Activated T-helper 1 cell treated with anti-CD3 and anti-CD28 coated beads, Interleukin-2, amount 50 U/mL, for 16 hours (primary cell): ENCODE measurements at places on chromosomes 13 and 19.

GRCh38 chr13:28621449-28621848 is 37.5 kb upstream of the POMP start:
- DNase-seq, result no peak

GRCh38 chr19:40035996-40036395 is 20.0 kb downstream of the ZNF780B start:
- DNase-seq, result no peak

DNA sequence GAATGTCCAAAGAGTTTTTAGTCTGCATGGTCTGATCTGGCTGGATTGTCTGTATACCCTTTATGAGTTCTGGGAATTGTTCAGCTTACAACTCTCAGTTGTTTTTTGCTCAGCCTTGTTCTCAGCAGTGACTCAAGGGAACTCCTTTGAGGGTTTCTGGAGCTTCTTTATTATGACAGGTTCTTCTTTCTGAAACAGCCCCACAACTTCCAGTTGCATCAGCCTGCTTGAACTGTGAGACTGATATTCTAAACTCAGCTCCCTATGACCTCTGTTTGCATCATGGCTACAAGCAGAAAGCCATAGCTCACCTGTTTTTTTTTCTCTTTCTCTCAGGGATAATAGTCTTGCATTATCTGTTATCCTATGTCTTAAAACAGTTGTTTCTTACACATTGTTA is 85.0 kb downstream of the TDRD3 start:
- DNase-seq, result no peak

DNA sequence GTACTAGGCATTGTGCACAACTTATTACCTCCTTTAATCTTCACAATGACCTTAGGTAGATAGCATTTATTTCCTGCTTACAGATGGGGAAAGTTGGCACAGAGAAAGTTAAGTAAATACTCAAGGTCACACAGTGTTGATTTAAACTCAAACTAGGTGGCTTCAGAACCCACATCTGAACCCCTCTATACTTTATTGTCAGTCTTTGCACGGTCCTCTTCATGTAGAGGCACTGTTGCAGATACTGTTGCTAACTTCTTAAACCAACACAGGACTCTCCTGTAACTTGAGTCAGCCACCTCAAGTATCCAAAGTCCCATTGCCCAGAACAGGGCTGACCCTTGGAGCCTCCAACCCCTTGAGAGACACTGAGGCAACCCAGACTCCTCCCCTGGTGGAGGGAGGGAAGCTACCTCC is 48.8 kb downstream of the FRY start:
- no peak for DNase-seq

- no peak for DNase-seq
Observed at GRCh38 chr13:74210693-74211393, 76.6 kb upstream of the KLF12 start.

DNA sequence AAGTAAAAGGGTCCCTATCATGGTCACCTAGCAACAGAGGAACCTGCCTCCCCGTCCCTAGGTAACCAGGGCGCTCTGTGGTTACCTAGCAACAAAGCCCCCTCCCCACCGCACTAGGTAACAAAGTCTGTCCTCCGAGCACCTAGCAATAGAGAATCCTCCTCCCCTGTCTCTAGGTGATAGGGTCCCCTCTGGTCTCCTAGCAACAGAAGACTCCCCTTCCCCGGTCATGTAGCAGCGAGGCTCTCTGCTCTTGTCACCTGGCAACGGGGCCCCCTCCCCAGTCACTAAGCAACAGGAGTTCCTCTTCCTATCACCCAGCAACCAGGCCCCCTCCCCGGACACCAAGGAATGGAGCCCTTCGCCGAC is 307 bp downstream of the JOSD2 start:
- no peak for DNase-seq

DNA sequence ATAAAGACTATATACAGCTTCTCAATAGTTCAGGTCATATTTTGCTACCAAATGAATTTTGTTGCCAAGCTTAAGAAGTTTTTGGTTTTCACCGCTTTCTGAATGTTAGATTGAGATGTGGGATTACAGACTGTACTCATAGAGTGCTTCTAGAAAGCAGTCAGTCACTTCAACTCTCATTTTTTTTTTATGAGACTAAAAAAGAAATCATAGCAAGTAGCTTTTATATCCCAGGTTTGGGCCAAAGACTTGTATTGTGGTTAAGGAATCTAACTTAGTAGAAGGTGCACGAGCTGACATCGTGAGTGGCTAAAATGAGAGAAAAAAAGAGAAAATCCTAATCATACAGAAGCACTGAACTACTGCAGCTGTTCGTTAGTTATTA is 2.2 kb upstream of the USPL1 start:
- DNase-seq, result no peak

GRCh38 chr13:47017476-47017875 is 120.6 kb upstream of the HTR2A start:
- no peak for DNase-seq

DNA sequence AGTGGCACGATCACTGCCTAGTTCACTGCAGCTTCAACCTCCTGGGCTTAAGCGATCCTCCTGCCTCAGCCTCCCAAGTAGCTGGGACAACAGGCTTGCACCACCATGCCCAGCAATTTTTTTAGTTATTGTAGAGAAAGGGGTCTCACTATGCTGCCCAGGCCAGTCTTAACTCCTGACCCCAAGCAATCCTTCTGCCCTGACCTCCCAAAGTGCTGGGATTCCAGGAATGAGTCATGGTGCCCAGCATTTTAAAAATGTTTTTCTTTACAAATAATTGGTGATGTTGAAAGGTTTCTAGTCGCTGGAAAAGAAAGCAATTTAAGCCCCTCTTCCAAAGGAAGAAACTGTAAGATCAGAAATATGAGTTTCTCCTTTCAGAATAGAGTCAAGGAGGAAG is 19.4 kb downstream of the DYRK1B start:
- no peak for DNase-seq

- DNase-seq, result no peak
Observed at GRCh38 chr19:11166281-11167142, 10.9 kb upstream of the SPC24 start.

DNA sequence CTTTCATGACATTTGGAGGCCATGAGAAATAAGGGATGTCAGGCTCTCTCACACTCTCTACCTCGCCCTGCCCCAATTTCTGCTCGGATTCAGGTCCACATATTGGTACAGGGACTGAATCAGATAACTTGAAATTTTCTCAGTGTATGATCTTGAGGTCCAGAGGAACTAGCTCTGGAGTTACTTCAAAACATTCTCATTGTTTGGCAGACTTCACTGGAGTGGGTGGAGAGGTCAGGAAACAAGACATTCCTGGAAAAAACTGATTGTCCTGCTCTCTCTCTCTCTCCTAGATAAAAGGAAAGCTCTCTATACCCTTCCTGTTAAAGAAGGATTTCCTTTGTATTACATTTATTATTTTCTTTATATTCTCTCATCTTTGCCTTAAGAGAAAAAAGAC is 428.1 kb upstream of the DACH1 start:
- no peak for DNase-seq

DNA sequence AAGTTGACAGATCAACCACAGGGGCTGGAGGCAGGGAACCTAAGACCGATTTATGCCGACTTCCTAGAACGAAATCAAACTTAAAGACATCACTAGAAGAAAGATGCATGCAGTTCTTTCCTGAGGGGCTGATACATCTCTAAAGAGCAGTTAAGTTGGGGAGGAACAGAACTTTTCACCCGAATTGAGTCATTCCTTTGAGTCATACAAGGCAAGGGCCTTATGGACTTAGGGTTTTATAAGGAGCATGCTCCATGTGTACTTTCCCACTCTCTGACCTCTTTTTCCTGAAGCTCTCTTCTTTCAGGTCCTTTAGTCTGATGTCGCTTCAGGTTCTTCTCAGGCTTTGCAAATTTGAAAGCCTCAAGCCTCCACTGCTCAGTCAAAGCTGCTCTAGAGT is 7.9 kb upstream of the FBXL3 start:
- DNase-seq, result no peak

DNA sequence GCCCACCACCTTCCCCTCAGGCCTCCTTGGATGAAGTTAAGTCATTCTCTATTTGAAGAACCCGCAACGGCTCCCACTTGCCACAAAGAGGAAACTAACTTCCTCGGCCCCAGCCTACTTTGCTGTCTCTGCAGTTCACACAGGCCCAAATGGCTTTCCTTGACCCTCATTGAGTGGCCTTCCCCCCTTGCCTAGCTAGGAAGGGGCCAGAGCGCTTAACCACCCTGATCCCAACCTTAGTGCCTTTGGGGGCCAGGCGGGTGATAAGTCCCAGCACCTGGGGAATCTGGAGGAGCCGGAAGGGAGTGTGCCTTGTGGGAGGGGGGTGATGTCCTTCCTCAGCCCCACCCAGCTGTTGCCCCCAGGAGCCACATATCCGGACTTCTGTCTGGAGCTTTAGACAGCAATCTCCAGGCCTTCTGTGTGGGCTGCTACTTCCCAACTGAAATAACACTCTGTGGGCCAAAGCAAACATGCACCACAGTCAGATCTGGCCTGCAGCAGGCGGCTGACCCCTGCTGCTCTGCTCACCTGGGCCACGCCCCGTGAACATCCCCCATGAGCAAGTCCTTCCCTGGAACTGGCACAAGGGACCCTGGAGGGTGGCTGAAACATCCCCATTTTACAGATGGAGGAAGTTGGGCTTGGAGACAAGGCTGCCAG is 10.5 kb downstream of the NECTIN2 start:
- DNase-seq, result no peak

- DNase-seq, result no peak
Observed at GRCh38 chr13:50589651-50590054, 253.8 kb downstream of the DLEU7 start.

GRCh38 chr13:106405731-106406130 is 129.7 kb downstream of the EFNB2 start:
- no peak for DNase-seq

DNA sequence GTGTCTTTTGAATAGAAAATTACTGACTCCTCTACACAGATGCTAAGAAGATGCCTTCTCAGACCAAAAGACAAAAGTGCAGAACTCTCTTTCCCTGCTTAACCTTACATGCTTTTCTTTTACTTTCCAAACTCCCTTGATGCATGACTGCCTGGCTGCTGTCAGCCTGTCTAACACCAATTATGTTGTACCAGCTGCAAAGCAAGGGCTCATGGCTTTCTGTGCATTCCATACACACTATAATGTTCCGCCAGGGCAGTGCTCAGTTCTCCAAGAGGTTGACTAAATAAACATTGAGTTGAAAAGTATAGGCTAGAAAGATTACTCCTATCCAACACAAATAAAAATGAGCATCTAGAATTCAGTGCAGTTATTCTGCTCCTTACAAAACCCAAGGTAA is 330.4 kb upstream of the NBEA start:
- DNase-seq, result no peak

DNA sequence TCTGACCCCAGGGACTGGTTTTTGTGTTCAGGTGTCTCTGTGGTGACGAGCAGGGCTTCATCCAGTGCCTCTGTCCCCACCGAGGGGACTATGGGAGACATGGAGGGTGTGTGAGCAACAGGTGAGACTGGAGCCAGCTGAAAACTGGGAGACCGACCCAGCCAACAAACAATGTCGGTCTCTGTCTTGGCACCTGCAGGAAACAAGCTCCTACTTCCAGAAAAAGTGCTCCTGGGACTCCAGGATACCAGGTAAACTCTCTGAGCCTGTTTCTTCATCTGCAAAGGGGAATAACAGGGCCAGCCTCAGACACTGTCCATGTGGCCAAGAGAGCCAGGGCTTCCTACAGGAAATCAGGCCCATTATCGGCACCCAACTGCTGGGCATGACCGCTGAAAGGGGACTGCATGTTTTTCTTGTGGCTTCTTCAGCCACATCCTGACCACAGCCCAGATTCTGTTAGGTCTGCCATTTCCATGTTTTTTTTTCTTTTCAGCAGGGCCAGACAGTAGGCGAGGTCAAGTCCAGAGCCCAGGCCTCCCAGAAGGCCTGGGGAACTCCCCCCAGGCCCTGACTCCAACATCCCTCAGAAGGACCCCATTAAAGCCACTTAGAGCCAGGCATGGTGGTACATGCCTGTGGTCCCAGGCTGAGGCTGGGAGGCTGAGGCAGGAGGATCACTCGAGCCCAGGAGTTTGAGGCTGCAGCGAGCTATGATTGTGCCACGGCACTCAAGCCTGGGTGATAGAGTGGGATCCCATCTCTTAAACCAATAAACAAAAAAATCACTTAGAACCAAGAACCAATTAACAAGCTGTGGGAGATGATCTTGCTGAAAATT is 836 bp upstream of the BST2 start:
- no peak for DNase-seq

- DNase-seq, result no peak
Observed at GRCh38 chr13:46530084-46530935, 22.7 kb upstream of the LRCH1 start.

GRCh38 chr13:43908156-43909126 is 28.7 kb downstream of the LACC1 start:
- DNase-seq, result no peak

- no peak for DNase-seq
Observed at GRCh38 chr19:19081642-19082151, 17.9 kb downstream of the SLC25A42 start.

DNA sequence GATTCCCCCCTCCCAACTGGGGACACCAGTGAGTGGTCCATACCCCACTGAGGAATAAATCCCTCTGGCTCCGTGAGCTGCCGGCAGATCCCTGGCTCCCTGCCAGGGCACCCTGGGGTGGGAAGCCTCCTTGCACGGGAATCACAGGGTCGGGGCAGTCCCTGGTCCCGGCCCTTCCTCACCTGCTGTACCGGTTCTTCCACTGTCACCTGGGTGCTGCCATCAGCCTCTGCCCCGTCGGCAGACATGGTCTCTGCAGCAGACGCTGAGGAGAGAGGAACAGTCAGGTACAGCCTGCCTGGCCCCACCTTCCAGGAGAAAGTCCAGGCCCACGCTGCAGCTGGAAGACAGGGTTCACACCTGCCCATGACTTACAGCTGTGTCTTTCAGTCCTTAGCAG is 6.3 kb downstream of the PLIN3 start:
- no peak for DNase-seq

DNA sequence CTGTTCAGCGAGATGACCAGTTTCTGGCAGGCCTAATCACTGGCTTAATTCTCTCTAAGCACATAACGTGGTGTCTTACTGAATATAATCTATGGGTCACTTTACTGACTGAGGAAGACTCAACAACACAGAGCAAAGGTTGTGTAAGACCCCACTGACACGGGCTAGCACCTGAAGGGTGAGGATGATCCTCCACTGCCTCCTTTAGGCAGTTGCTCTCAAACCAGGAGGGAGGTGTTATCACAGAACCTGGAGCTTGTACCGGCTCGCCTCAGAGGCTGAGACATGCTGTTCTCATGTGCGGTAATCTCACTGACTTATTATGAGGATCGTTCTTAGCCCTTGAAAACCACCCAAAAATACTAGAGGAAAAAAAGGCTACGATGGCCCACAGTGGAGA is 28.3 kb downstream of the RCBTB2 start:
- no peak for DNase-seq

GRCh38 chr13:112582263-112582662 is 5.7 kb downstream of the TUBGCP3 start:
- no peak for DNase-seq

- no peak for DNase-seq
Observed at GRCh38 chr19:2261438-2262172, 5.4 kb upstream of the JSRP1 start.

DNA sequence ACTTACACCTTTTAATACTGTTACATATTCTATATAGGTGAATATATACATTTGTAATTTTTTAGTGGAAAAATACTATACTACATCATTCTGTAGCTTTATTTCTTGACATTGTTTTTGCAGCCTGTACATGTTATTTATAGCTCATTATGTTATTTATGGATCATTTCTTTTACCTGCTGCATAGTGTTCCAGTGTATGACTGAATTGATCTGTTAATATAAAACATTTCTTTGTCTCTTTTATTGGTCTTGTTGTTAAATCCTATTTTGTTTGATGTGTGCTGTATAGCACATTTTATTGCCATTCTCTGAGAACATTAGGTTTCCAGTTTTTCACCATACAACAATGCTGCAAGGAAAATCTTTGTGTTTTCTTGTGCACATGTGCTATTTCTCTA is 2.4 kb downstream of the SETDB2 start:
- DNase-seq, result no peak
